Inflammatory macrophage treated with lipopolysaccharide for 1 hour (primary cell): ENCODE measurements at places on chromosomes 16 and 17.

- DNase-seq = no peak
Observed at GRCh38 chr17:46063241-46063640, 64.2 kb downstream of the STH start.

DNA sequence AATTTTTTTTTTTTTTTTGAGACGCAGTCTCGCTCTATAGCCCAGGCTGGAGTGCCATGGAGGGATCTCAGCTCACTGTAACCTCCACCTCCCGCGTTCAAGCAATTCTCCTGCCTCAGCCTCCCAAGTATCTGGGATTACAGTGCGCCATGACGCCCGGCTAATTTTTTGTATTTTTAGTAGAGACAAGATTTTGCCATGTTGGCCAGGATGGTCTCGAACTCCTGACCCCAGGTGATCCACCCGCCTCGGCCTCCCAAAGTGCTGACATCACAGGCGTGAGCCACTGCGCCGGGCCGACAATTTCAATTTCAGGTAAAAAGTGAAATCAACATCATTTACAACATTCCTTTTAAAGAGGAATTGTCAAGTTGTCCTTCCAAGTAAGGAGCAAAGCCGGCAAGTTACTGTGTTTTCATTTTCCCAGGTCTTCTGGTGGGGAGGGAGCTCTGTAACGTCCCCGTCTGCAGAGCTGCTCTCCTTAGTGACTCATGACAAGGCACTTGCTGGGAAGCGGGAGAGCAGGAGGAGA, 873 bp downstream of the NPLOC4 start:
- peak; percentile 33 for DNase-seq

DNA sequence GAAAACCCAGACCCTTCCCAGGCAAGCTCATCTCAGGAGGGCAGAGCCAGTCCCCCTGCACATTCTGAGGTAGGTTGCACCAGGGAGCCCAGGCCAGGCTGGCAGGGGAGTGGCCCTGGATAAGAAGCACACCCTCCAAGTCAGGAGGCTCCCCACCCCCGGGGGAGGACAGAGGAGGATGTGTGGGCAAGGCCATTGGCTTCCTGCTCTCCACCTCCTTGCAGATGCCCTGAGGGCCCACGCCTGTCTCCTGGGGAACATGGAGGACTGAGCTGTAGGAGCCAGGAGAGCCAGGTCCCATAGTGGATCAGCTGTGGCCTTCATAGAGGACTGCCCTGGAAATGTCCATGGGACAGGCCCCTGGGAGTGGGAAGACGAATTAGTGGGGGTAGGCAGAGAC, 126.7 kb downstream of the IRF8 start:
- no peak for DNase-seq

- DNase-seq = no peak
Observed at GRCh38 chr17:65572581-65573281, 11.3 kb upstream of the AXIN2 start.

- no peak for DNase-seq
Observed at GRCh38 chr17:19372866-19373504, 5.3 kb upstream of the MAPK7 start.

DNA sequence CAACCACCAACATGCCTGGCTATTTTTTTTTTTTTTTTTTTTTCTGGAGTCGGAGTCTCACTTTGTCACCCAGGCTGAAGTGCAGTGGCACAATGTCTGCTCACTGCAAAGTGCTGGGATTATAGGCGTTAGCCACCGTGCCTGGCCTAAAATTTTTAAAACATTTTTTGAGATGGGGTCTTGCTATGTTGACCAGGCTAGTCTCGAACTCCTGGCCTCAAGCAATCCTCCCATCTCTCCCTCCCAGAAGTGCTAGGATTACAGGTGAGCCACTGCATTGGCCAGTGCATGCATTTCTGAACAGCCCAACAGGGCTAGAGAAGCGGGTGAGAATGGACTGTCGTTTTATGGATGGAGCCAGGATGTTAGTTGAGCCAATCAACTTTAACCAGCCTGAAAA, 72.4 kb downstream of the ERCC4 start:
- DNase-seq = no peak

DNA sequence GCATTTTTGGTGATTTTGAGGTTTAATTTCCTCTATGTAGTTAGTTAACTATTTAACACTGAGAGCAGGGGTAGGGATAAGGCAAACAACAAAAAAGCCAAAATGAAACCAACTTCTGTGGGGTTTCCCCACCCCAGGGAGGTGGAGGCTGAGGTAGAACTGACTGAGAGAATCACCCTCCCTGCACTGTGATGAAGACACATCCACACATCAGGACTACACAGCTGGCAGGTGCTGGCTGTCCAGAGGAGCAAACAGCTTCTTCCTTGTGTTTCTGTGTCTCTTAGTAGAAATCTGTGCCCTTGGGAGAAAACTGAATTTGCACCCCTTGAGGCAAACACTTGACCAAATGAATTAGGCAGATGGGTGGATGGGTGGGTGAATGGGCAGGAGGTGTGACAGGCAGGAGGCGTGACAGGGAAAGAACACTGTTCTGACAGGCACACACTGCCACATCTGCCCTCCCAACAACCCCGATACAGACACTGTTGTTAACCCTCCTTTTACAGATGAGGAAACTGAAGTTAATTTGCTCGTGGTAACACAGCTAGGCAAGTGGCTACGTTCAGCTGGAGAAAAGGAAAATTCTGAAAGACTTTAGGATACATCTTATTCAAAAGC, 62.9 kb upstream of the AMZ2 start:
- no peak for DNase-seq

DNA sequence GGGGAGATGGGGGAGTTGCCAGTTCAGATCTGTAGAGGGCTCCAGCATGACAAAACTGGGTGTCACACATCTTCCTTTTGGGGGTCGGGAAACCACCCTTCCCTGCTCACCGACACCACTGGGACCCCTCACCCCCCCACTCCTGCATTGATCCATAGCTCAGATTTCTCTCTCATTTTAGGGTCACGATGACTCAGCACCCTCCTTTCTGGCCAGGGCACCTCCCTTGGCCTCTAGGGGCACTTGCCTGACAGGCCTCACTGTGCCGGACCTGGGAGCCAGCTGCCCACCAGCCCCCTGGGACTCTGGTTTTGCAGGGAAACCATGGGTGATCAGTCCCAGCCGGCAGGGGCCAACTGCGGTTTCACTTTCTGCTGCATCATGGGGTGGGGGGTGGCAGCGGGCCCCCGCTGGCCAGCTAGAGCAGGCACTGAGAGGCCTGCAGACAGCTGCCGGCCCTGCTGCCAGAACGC, 239.4 kb downstream of the MRTFB start:
- no peak for DNase-seq

GRCh38 chr17:55420776-55421178, 858 bp downstream of the MMD start:
- peak; percentile 62 for DNase-seq
